Stimulated activated naive CD4-positive, alpha-beta T cell (primary cell): ENCODE measurements at places on chromosomes 4 and X.

GRCh38 chrX:55524487-55524886 is 34.8 kb upstream of the USP51 start:
- DNase-seq, result no peak

GRCh38 chr4:189304809-189305208 is 635.9 kb upstream of the FRG1 start:
- DNase-seq, result no peak

GRCh38 chrX:12309744-12310076 is 171.4 kb downstream of the FRMPD4 start:
- DNase-seq, result no peak

- DNase-seq, result no peak
These were observed at the start of gene GPR173 for GRCh38 chrX:53048169-53049126. GPR173 (plus strand) TSS chrX:53048789; CDS start chrX:53076622, 27,833 bp downstream.

- peak; percentile 19 for DNase-seq
These were observed 15.0 kb downstream of the BRCC3 start for GRCh38 chrX:155086202-155086840.

GRCh38 chr4:186067757-186068385 is 1.1 kb upstream of the TLR3 start:
- DNase-seq, result no peak

DNA sequence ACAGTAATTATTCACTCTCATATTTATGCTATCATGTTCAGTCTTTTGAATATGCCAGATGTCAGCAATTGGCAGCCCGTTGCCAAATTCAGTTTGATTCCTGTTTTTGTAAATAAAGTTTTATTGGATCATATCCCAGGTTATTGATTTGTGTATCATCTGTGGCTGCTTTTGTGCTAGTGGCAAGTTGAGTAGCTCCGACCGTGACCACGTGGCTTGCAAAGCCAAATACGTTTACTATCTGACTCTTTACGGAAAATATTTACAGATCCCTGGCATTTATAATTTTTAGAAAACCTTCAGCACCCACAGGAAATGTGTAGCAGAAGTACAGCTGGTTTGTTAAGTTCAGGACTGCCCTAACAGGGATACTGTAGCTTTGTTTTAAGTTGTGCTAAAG is 67.4 kb downstream of the VCX2 start:
- DNase-seq, result no peak
